ENCODE measurements at places on chromosomes 3 and 15.

DNA sequence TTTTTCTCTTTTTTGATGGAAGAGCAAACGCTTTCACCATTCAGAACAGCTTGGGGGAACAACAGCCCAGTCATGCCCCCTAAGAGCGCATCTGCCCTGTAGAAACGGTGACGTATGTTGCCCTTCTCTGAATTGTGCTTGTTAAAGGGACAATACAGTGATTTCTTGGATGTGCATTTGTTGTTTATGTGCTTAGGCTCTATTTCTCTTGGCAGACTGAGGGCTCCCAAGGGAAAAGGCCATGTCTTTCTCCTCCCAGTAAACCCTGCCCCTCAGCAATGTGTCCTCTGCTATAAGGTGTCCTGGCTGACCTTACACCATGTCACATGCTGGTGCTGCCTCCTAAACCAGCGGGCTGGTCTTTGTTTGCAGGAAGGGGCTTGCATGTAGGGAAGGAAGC lies 346.1 kb downstream of the EPHB1 start:
- DNase-seq: no peak

- no peak for DNase-seq
Observed at GRCh38 chr3:193859195-193859594, 266.2 kb downstream of the OPA1 start.

DNA sequence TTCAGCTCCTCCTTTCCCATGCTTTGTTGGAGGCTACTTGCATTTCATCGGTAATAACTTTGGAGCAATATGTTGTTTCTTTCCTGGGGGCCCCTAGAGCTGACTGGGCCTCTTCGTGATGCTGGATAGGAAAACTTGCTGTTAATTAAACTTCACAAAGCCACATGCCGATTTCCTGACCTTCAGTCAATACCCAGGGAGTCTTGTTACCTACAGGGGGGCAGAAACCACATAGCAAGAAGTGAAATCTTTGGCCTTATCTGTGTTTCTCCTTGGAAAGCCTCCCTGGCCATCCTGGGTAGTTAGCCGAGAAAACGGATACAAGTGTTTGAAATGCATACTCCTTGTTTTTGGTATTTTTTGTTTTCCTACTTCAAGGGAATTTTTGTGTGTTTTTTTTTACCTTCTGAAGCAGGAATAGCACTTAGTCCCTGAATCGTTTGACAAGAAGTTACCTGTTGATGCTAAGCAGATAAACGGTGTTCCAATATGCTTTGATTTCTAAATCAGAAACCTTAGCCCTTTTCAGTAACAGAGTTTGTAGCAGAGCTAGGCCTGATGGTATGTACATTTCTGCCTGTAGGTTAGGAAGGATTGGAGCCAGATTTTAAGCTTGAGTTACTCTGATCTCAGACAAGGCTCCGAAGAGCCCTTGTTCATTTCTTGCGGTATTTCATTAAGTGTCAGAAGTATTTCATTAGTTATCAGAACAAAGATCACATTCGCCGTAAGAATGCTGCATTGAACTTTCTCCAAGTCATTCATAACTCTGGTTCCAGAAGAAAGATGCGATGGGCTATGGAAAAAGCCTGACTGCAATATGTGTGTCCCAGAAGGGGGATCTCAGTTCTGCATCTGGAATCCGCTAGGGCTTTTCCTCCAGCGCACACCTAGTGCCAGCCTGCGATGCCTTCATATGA lies 111.5 kb downstream of the THSD4 start:
- no peak for DNase-seq

DNA sequence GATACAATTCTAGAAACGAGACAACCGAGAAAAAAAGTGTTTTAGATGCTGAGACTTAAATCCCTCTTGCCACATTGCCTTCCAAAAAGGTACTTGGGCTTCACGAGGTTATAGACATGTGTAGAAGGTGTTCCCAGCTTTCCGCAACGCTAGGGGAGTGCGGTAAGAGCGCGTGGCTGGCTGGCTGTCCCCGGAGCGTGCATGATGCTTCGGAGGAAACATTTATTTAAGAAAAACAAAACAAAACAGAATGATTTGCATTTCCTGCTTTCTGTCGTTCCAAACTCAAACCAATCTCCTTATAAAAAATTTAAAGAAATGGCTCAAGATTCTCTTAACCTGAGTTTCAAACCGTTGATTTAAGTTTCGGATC lies 841 bp downstream of the SLC6A20 start:
- DNase-seq: no peak

DNA sequence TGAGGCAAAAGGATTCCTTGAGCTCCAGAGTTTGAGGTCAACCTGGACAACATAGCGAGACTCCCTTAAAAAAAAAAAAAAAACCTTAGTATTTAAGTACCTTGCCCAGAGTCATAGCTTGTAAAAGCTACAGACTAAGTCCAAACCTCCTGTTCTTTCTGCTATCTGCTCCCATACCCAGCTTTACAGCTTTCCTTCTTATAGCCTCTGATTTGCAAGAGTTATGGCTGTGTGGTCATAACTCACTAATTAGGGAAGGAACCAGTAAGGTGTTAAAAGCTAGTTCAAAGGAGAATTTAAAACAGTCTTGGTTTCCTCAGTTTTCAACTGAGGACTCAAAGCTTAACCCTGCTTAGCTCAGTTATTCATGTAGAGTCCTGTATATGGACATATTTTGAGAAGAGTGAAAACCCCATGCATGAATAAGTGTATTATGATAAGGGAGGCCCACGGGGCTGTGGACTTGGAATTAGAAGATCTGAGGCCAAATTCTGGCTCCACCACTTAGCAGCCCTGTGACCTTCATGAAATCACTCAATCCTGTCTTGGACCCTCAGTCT lies 135.5 kb upstream of the SMAD3 start:
- no peak for DNase-seq

- no peak for DNase-seq
Observed at GRCh38 chr3:177263615-177264368, 66.5 kb upstream of the TBL1XR1 start.

DNA sequence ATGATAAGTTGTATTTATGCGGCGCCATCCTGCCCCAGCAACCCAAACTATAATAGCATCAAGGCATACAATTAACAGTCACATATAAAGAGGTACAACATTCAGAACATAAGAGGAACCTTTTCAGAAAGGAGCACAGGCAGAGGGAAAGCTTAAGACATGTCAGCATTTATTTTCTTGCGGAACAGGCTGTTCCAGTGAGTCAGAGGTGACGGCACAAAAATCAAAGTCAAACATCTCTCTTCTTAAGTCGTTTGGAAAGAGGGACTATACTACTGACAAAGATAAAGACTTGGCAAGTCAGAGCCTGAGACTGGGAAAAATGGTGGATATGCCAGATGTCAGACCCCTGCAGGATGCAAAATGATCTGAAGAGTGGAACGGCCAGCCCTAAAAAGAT lies 128.4 kb downstream of the CTNNB1 start:
- DNase-seq: no peak

DNA sequence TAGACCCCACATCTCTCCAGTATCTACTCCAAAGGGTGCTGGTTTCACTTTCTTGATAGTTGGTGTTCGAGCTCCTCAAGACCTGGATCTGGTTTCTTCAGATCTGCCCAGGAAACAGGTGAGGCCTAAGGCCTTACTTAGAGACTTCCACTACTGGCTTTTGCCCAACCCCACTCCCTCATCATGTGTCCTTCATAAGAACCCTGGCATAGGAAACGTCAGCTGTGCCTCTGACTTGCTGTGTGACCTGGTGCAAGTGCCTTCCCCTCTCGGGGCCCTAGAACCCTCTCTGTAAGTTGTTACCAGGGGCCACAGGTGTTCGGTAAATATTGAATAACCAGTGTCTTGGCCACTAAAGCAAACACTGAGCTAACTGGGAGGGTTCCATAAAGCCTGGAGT lies 3.9 kb downstream of the OXTR start:
- DNase-seq: no peak

GRCh38 chr3:155296413-155296812 lies 2.9 kb upstream of the STRIT1 start:
- DNase-seq: no peak

- DNase-seq: no peak
Observed at GRCh38 chr3:171129827-171130226, 103.3 kb upstream of the SLC2A2 start.

- no peak for DNase-seq
Observed at GRCh38 chr3:149134575-149134974, 5.1 kb downstream of the HPS3 start.

- DNase-seq: no peak
Observed at GRCh38 chr3:52238193-52238760, 681 bp downstream of the TWF2 start.

- DNase-seq: no peak
Observed at GRCh38 chr3:142818651-142819050, 70.2 kb downstream of the PCOLCE2 start.

GRCh38 chr3:81199587-81199986 lies 561.9 kb downstream of the GBE1 start:
- no peak for DNase-seq

- no peak for DNase-seq
Observed at GRCh38 chr3:110623571-110623970, 448.0 kb upstream of the NECTIN3 start.

GRCh38 chr3:104886220-104886995 lies 480.3 kb upstream of the ALCAM start:
- no peak for DNase-seq

- no peak for DNase-seq
Observed at GRCh38 chr3:155771126-155771525, 26.3 kb upstream of the PLCH1 start.

DNA sequence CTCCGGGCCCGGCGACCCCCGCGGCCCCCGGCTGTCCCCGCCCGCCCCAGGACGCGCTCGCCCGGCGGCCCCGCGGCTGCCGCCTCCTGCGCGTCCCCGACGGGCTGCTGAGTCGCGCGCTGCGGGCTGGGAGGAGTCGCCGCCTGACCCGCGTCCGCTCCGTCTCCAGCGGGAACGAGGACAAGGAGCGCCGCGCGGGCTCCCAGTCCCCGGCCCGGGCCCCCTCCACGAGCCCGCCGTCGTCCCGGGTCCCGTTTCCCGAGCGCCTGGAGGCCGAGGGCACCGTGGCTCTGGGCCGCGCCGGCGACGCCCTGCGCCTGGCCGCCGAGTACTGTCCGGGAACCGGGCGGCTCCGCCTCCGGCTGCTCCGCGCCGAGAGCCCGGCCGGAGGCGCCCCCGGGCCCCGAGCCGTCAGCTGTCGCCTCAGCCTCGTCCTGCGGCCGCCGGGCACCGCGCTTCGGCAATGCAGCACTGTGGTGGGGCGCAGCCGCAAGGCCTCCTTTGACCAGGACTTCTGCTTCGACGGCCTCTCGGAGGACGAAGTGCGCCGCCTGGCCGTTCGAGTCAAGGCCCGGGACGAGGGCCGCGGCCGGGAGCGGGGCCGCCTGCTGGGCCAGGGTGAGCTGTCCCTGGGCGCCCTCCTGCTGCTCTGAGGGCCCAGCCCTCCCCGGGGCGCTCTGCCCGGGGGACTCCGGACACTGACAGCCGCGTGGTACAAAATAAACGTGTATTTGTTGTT lies 1.5 kb downstream of the C2CD4A start:
- DNase-seq: peak; percentile 78

GRCh38 chr3:38836561-38836960 lies 20.5 kb upstream of the SCN10A start:
- no peak for DNase-seq

- DNase-seq: no peak
Observed at GRCh38 chr3:85939074-85939482, 980.3 kb downstream of the CADM2 start.

DNA sequence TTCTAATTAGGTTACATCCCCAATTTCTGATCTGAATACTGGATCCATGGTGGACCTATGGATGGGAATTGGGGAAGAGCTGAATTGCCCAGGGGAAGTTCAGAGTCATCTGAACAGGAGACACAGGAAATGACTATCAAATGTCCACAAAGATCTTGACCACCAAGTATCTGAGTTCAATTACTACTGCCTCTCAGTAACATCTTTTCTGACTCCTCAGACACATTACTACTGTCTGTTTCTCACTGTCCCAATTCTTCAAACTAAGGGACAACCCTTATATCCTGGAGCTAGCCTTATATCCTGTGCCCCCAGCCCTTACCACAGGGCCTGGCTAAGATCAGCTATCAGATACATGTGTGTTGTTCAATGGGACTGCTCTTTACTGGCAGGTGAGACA lies 10.1 kb upstream of the IREB2 start:
- DNase-seq: no peak

GRCh38 chr3:113741620-113742019 lies 4.4 kb downstream of the NAA50 start:
- DNase-seq: no peak

DNA sequence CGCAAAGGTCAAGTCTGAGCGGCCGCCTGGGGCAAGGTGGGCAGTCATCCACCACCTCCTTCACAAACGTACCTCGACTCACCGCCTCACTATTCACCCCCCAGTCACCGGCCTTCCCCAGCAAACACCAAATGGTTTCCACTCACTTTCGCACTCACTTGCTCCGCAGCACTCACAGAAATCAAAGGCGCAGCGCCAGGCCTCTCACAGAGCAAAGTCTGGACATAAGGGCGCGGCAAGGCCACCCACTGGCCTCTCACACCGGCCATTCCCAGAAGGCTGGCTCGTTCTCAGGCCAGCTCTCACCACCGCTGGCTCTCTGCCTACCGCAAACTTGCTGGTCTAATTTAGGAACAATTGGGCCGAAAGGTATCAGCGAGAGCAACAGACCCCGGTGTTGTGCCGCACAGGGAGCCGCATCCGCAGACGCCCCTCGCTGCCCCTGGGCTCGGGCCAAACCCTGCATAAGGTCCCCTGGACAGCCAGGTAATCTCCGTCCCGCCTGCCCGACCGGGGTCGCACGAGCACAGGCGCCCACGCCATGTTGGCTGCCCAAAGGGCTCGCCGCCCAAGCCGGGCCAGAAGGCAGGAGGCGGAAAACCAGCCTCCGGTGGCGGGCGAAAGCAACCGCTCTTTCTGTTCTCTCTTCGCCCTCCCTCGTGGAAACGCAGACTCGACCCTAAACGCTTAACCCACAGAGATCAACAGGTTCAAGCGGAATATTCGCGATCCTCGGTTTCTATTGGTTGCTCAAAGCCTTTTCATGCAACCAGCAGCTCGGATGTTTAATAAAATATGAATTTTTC lies 2.9 kb downstream of the SHOX2 start:
- DNase-seq: no peak

- DNase-seq: no peak
Observed at GRCh38 chr3:196867155-196867506, 589 bp upstream of the SENP5 start.

DNA sequence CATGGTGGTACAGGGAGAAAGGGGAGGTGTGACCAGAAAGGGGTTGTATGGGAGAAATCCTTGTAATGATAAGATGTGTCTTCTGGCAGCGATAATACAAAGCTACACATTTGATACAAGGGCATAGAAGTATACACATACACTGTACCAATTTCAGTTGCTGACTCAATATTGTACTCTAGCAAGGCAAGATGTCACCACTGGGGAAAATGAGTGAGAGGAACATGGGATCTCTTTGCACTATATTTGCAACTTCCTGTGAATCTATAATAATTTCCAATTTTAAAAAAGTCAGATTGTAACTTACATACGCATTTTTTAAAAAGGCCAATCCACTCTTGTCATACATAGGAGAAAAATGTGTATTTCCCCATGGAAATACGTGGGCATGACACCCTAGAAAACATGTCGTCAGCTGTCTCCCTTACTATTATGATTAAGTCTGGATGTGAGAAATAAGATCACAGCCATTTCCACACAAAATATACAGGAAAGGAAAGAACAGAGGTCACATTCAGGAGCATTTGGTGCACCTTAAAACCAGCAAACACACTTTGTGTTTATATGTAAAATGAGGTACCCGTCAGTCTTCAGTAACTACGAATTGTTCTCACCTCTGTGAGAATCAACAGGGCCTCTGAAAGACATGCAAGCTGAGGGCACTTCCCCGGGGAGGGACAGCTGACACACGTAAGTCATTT lies 22.9 kb downstream of the PRR23E start:
- no peak for DNase-seq

- no peak for DNase-seq
Observed at GRCh38 chr15:23860290-23861245, 173.5 kb upstream of the NDN start.
